Kidney (tissue), 22 donors: ENCODE measurements at places on chromosomes 13 and 19. TPM values are rescaled to one million over a fixed set of nuclear protein-coding genes. Genes with fewer than 3 reads are reported as not detected.

The THSD1 gene
- total RNA-seq: 6.4 TPM

The NLRP4 gene
- 0.06 TPM for total RNA-seq

The GFY gene
- total RNA-seq: not detected

The CILP2 gene
- total RNA-seq: 0.41 TPM

The CALR3 gene
- total RNA-seq: not detected

The SELENOV gene
- total RNA-seq: not detected

The EBI3 gene
- total RNA-seq: 8.3 TPM

The ITGBL1 gene
- total RNA-seq: 7.7 TPM

The SIGLEC14 gene
- total RNA-seq: 11.5 TPM

The CLEC11A gene
- 9.6 TPM for total RNA-seq

The ZNF470 gene
- total RNA-seq: 6.6 TPM

The WDR87 gene
- total RNA-seq: not detected

The FNDC3A gene
- 67.8 TPM for total RNA-seq

The DLL3 gene
- 0.13 TPM for total RNA-seq

The LINGO3 gene
- 0.09 TPM for total RNA-seq

The KLK15 gene
- not detected for total RNA-seq

The OR7C1 gene
- 0.19 TPM for total RNA-seq

The C1QTNF9B gene
- total RNA-seq: not detected
